ENCODE measurements at places on chromosomes 2 and 18.

DNA sequence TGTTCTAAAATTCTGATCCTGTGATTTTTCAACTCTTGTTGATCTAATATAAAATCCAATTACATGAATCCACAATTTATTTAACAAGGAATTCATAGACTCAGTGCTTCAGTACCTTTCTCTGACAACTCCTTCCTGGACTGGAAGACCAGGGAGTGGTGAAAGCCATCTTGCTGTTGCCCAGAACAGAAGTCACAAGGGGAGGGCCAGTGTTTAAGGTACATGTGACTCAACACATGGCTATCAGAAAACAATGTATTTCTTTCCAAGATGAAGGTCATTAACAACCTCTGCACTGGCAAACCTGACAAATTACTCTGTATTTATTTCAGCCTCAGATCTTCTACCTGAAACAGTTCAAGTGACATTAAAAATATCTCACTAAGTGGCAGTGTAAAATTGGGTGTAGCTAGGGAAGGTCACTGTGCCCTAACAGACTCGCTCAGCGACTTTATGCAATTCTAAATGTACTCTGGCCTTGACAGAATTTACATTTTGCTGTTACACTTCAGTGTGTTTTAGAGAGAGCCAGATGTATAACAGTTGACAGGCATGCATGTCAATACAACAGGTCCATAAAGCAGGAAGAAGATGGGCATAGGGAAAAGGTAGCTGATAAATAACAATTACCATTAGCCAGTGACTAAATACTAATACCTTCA is 75.4 kb downstream of the NCKAP5 start:
- DNase-seq, result no peak

GRCh38 chr2:135773319-135773718 is 31.7 kb downstream of the UBXN4 start:
- no peak for DNase-seq

DNA sequence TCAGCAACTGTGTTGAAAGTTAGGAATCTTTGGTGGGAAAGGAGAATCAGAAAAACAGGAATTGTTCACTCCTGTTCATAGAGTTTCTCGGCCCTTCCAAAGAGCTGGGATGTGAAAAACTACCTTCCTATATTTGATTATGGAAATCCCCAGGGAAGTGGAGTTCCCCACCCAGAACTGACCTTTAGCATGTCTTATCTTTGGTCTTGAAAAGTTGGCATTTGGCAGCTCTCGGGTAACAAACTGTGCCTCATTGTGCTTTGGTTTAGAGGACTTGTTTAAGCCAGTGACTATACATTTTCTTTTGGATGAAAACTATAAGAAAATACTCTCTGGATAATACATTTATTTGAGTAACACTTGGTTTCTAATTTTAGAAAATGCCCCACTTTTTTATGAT is 51.3 kb upstream of the CERS6 start:
- DNase-seq, result no peak

- no peak for DNase-seq
Measured at GRCh38 chr2:240596491-240596931, 10.0 kb downstream of the CAPN10 start.

DNA sequence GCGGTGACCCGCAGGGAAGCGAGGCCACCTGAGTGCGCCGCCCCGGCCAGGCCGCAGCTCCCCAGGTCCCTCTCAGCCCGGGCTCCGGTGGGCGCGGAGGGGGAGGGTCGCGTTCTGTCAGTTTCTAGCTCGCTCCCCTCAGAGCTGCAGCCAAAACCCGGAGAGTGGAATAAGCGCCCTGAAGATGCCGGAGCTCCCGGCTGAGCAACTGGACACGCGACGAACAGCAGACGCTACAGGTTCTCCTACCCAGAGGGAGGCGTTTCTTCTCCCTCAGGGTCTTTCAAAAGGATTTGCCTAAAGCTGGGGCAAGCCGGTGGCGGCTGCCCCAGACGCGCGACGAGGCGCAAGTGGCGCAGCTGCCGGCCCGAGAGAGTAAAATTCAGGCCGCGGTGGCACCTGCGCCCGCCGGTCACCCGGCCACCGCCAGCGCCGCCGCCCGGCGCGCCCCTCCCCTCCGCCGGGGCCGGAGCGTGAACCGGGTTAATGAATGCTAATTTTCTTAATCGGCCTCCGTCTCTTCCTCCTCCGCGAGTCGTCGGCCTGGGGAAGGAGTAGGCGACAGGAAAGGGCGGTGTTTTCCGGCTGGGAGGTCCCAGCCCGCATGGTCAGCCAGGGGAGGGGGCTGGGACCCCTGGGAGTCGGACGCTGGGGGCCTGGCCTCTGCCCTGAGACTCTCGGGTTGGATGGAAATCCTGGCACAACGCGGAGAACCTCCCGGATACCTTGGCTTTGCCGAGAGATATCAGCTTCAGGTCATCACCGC is 845 bp upstream of the CDC42EP3 start:
- DNase-seq, result peak; percentile 95

- DNase-seq, result no peak
Measured at GRCh38 chr2:147098940-147099339, 745.9 kb upstream of the ACVR2A start.

DNA sequence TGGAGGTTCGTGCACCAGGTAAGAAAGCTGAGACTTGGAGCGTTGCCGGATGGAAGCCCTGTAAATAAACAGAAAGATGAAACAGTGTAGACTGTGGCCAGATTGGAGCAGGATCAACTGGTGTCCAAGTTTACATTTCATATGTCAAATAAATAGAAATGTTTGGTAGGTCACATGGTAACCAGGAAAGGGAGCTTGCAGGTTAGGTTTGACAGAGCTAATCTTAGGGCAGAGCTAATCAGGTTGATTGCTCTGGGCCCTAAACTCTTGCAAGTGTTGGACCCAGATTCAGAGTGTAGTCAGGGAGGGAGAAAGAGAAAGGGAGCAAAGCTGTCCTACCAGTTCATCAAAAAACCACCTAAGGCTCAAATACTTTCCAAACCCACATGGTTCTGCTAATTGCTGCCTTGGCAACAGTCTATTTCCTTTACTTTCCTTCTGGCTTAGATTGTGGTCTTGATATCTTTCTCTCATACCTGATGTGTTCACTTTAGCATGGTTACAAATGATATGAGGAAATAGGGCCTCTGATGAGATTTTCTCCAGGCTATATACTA is 63.2 kb downstream of the G6PC2 start:
- DNase-seq, result peak; percentile 29

DNA sequence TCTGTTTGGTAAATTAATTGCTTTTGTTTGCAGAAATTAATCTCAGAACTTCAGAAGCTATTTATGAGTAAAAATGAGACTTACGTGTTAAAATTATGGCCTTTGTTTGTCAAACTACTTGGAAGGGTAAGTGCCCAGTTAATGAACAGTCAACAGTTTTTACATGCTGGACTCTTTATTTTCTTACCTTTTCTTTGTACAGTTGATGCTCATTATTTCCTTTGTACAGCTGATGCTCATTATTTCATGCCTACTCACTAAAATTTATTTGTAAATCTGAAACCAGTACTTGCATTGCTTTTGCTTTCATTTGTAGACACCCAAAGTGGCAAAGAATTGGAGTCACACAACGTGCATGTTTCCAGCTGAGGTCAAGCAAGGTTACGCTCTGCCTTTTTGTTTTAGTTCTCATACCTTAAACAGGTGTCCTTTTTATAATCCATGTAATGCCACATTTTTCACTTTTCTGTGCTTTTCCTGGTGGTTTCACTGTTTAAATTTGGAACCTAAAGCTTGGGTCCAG is 13.3 kb downstream of the RIF1 start:
- DNase-seq, result no peak

DNA sequence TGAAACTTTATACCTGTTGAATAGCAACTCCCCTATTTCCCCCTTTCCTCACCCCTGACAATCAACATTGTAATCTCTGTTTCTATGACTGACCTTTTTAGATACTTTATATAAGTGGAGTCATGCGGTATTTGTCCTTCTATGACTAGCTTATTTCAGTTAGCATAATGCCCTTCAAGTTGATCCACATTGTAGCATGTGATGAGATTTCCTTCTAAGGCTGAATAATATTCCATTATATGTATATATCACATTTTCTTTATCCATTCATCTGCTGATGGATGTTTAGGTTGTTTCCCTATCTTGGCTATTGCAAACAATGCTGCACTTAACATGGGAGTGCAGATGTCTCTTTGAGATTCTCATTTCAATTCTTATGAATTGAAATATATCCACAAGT is 9.5 kb downstream of the FASTKD2 start:
- no peak for DNase-seq

GRCh38 chr2:70767079-70767698 is 811 bp downstream of the ADD2 start:
- DNase-seq, result peak; percentile 13

DNA sequence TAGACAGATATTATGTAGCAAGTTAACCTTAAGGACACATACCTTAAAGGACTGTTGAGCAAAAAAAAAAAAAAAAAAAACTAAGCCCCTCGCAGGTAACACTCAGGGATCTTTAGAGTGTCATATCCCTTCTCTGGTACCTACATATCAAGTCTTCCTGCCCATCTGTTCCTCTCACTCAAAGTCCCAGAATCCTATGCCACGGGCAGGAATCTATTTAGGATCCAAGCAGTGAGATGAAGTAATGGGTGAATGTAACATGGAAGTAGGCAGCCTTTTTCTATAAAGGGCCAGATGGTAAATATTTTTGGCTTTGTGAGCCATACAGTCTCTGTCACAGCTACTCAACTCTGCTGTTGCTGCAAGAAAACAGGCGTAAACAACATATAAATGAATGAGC is 496.7 kb downstream of the STK39 start:
- no peak for DNase-seq

GRCh38 chr2:37167636-37168180 is 10.9 kb upstream of the EIF2AK2 start:
- DNase-seq, result no peak

- no peak for DNase-seq
Measured at GRCh38 chr2:27958711-27959378, 68.3 kb downstream of the BABAM2 start.

GRCh38 chr2:99261242-99261641 is 5.8 kb upstream of the LYG2 start:
- no peak for DNase-seq

- no peak for DNase-seq
Measured at GRCh38 chr2:150710041-150710440, 222.6 kb upstream of the RND3 start.

- peak; percentile 10 for DNase-seq
Measured at GRCh38 chr2:144181001-144181400, 338.9 kb downstream of the ZEB2 start.

GRCh38 chr2:234422981-234423431 is 73.9 kb downstream of the ARL4C start:
- no peak for DNase-seq

- DNase-seq, result no peak
Measured at GRCh38 chr2:198385856-198386255, 581.5 kb downstream of the PLCL1 start.

- no peak for DNase-seq
Measured at GRCh38 chr2:55482186-55482884, 37.2 kb upstream of the CFAP36 start.

DNA sequence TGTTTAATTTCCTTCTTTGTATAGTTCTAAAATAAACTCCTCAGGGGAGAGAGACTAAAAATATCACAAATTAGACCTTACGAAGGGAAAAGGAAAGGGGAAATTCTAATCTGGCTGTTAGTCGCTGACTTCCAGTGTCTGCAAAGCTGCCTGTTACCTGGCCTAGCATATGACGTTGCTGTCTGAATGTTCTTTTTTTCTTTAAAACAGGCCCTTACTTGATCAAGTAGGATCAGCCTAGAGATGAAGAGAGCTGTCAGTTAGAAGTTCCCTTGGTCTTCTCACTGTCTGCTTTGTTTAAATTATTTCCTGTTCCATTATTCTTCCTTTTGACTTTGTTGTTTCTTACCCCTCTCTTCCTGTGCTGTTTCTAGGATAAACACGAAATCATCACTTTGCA is 11.2 kb downstream of the NCK2 start:
- no peak for DNase-seq

DNA sequence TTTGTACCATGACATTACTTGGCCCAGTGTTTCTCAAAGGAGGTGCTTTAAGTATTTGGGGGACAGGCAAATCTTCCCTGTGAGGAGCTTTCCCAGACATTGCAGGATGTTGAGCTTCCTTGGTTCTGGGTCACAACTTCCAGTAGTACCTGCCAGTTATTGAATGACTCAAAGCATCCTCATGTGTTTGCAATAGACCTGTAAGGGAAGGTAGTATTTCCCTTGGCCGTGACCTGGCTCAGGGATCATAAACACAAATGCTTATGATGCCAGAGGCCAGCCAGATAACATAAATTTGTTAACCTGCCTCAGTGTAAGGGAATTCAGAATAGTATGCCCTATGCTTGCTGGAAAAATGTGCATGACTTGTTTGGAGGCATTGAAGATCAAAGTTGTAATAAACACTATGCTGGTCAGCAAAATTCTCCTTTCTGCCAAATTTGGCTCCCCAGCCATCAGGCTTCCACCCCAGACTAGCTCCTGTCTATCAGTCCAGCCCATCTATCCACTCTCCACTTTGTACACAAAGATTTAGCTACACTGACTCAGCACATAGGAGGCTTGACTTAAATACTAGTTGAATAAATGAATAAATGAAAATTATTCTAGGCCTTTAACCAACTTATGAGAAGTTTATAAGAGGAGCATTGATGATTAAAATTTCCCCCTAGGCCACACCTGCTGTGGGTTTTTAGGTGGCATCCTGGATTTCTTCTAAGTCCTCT is 102.0 kb upstream of the EFEMP1 start:
- no peak for DNase-seq

GRCh38 chr18:6363216-6363615 is 51.5 kb downstream of the L3MBTL4 start:
- no peak for DNase-seq

DNA sequence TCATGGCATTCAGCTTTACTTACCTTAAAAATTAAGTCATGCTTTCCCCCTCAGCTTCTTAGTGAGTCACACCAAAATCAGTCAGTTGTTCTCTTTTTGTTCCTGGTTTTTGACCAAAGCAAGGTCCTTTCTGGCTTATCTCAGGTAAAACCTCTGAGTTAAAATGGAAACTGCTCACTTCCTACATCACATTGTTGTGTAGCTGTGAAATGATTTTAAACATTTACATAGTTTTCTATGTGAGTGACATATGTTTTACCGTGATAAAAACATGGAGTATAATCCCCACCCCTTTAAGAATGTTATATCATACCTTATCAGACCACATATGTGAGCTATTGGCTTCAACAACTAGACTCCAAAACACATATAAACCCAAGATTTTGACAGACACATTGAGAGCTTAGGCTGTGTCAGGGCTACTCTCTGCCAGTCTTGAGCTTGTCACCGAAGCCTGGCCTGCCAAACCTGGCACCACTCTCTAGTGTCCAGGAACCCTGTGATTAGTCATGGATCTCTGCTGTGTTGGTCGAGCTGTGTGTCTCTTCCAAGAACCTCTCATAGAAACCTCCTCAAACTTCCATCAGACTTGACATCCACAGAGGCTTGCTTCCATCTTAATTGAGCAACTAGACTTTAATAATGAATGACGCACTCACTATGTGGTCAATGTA is 294.5 kb upstream of the FBXO11 start:
- peak; percentile 12 for DNase-seq

- no peak for DNase-seq
Measured at GRCh38 chr2:48888066-48888465, 132.5 kb upstream of the LHCGR start.

DNA sequence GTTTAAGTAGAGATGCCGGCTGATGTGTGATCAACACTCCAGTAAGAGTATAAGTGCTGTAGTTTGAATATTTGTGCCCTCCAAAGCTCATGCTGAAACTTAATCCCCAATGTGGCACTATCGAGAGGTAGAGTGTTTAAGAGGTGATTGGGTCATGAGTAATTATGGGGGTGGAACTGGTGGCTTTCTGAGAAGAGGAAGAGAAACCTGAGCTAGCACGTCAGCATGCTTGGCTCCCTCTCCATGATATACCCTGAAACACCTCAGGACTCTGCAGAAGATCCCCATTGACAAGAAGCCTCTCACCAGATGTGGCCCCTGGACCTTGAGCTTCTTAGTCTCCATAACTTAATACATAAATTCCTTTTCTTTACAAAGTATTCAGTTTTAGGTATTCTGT is 584.8 kb downstream of the TSN start:
- no peak for DNase-seq
